ENCODE measurements at places on chromosomes 4 and X.

DNA sequence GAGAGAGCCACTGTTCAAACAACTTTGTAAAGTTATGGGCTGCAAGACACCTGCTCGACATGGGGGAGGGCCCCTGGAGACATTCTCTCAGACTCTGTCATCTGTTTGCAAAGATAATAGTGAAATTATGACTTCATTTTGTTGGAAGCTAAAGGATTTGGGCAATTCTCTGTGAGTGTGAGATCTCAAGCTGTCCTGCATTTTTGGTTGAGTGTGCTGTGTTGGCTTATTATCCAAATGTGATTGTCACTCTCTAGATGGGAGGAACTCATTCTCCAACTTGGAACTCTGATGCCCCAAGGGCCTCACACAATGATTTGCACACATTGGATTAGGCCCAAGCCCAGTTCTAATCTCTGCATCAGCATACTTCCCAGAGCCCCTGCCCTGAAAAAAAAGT is 63.7 kb downstream of the STK32B start:
- DNase-seq, result no peak

- DNase-seq, result no peak
Measured at GRCh38 chrX:120536061-120536460, 24.7 kb downstream of the CUL4B start.

DNA sequence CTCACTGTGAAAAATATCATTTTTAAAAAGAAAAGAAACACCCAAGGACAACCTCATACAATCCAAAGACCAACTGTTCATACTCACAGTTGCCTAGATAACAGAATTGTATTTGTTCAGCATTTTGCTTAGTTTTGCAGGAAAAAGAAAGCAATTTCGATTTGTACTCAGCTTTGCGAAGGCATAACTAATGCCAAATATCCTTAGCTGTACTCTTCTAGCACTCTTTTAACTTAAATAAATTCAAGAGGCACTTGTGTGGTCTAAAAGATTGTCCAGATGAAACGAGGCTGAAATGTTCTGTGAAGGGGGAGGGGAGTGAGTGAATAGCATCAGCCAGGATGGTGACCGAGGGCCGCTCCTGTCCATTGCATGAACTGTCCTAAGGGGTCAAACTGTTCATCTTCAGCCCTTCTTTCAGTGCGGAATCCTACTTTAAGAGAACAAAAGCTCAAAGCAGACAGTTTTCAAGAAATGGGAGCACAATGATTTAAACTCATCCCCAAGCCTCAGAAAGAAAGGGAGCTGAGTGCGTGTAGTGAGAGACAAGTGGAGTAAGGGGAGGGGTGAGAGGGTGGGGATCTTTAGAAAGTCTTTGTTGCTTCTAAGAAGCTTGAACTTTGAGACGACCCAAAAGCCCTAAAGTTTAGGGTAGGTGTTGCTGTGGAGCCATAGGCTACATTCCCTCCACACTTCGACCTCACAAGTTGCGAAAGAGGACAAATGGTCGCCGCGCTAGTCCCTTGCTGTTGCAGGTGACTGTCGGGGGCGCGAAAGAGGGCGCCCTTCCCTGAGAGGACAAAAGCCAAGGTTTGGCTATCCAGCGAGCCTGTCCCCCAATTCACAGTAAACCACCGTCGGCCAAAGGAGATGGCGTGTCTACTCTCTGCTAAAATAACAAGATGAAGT is 4.0 kb upstream of the NEUROG2 start:
- no peak for DNase-seq

- DNase-seq, result no peak
Measured at GRCh38 chr4:141497627-141498026, 138.8 kb upstream of the IL15 start.

GRCh38 chrX:74023203-74023602 is 280.8 kb upstream of the ZCCHC13 start:
- no peak for DNase-seq

DNA sequence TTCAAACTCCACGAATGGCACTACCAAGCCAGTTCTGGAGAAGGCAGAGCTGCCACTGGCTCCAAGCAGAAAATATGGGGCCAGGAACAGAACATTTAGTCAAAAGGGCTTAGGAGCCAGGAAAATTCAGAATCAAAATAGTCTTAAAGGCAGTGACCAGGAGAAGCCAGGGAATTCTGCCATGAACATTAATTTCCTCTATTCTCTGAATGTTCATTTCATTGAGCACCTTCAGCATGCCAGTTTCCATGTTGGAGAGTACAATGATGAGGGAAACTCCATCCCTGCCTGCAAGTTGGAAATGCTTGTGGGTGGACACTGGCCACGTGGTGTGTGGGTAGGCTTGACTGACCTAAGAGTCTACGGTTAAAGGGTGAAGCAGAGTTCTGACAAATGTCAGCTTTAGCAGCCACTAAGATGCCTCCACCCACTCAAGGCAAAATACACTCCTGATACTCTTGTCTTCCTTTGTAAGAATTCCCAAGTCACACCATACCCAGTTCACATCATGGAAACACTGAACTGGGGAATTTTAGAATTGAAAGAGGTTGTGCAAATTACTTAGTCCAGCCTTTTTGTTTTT is 190.1 kb upstream of the C1QTNF7 start:
- DNase-seq, result no peak

DNA sequence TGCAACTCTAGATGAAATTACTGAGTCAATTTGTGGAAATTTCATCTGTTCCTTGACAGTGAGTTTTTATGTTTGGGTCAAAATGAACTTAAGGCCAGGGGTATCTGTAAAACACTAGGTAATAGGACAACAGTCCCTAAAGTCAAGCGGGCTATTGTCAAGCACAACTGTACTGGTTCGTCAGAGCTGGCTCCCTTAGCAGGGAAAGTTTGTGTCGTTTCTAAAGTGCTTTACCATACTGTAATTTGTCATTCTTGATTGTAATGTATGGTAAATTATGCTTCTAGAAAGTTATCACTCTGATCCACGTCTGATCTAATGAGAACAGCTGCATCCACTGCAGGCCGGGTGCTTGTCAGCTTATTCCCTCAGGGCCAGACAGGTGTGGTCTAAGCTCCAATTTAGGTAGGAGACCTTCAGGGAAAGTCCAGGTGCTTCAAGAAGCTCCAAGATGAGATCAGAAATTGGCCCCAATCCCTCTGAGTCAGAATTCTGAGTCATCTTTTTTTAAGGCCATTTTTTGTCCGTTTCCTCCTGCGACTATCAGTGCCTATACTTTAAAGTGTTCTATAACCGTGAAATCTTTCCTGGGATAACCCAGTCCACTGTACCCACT is 92.2 kb downstream of the PALLD start:
- DNase-seq, result no peak

DNA sequence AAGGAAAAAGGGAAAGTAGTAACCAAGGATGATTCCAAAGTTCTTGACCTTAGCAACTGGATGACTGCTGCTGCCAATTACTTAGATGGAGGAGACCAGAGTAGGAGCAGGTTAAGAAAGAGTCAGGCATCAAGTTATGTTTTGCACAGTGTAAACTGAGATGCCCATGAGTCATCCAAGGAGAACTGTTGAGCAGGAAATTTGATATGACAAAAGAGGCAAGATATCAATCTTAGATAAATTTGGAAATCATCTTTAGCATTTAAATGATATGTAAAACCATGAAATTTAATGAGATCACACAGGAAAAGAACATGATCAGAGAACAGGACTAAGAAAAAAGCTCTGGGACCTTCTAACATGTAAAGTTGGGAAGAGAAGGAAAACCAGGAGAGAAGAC is 361.3 kb downstream of the OPHN1 start:
- no peak for DNase-seq

DNA sequence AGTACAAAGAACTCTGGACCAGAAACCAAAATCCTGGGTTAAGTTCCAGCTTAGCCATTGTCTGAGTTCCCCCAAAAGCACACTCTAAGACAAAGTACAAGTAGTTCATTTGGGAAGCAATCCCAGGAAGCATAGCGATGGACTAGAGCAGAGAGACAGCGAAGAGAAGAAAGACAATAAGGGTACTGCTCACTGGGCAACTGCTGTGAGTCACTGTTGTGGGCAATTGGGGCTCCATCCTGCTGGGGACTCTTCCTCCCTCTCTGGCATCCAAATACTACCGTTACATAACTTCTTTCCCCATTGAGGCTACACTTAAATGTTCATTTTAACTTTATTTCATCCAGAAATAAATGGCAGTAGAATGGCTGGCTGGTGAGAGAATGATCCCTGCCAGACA is 14.1 kb downstream of the SRPX start:
- DNase-seq, result no peak

DNA sequence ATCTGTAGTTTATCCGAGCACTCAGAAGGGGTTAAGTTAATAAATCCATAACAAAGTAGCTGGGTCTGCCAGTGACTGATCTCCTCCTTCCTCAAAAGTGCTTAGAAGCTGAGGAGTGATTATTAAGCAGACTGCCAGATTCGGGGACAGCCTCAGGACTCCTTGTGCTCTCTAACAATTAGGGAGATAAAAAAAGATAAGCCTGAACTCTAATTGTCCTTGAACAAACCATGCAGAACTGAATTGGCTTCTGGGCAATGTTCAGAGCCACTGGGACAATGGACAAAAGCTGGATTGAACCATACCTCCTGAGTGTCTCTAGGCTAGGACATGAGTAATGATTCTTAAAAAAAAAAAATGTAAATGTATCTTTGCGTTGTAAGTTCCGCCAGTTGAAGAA is 22.7 kb upstream of the GRPR start:
- no peak for DNase-seq

DNA sequence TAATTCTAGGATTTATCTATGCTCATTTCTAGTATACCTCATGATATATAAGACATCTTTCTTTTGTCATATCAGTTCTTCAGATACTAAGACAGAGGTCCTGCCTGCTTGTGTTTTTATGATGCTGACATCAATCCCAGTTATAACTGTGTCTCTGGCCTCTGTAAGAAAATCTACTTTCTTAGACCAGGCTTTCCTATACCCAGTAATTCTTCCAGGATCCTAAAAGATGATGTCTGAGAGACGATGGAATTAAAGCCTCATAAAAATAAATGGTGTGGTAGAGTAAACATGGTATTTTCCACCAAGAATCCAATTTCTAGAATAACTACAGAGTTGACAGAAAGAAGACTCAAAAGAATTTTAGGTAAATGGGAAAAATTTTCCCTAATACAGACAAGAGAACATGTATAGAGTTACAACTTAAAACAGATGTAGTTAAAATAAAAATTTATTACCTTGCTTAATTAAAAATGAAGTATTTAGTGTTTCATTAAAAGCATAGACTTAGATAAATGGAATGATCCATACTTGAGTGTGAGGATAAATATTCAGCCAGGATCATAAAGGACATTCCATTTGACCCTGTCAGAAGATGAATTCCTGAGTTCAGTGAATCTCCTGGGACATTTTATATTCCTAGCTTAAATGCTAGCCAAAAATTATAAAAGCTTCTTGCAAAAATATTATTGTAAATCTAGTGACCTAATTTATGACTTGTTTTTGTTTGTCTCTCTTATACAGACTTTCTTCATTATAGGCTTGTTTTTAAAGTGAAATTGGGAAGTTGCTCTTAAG is 137.4 kb downstream of the PDLIM5 start:
- DNase-seq, result no peak

DNA sequence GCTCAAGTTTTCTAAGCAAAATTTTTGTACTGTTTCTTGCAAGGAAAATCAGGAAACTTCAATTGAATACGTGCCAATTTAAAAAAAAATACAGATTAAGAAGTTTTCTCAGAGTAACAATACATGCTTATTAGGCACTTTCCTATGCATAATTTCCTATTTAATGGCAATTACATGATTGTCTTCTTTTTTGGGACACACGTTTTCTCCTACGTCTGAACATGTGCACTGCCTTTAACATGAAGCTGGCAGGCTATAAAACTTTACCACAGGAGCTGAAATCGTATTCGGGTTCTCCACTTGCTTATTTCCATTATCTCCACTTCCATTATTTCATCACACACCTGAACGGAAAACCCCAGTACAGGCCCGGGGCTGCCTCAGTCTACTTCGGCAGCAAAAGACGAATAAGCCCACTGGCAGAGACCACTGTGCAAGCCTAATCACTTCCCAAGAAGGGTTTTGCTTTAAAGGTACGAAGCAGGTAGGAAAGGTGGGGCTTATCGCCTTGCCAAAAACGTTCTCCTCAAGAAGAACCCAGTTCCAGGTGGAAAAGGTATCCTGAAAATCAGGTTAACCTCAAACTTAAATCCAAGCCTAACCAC is 575 bp downstream of the RCHY1 start:
- no peak for DNase-seq

- no peak for DNase-seq
Measured at GRCh38 chr4:15809466-15809865, 31.3 kb downstream of the CD38 start.

GRCh38 chrX:19682712-19683331 is 167.5 kb upstream of the MAP3K15 start:
- DNase-seq, result no peak

GRCh38 chrX:155896512-155896911 is 15.4 kb downstream of the VAMP7 start:
- no peak for DNase-seq

DNA sequence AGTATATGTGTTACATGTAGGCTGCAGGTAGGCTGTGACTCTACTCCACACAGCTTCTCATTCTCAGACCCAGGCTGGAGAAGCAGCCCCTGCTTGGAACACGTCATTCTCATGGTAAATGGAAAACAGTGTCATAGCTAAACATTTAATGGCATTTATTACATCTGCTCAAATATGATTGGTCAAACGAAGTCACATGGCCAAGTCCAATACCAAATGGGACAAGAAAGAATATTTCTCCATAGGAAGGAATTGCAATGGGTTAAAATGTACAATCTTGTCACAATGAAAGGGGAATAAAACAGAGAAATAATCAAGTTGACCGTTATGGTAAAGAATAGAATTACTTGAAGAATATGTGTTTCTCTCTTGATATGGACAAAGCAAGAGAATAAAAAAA is 198.6 kb downstream of the ANAPC10 start:
- no peak for DNase-seq

DNA sequence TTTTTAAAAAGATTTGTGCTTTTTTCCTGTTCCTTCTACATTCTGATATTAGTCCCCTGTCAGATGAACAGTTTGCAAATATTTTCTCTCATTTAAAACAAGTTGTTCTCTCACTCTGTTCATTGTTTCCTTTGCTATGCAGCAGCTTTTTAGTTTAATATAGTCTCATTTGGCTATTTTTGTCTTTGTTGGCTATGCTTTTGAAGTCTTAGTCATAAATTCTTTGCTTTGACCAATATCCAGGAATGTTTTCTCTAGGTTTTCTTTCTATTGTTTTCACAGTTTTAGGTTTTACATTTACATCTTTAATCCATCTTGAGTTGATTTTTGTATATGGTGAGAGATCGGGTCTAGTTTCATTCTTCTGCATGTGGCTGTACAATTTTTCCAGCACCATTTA is 136.8 kb downstream of the TET2 start:
- DNase-seq, result no peak

All from NCI-H2081 treated with DMSO at 0.1 percent for 48 hours (cell line).